IPS-NIHi11 (cell line): ENCODE measurements at places on chromosomes 7 and 10.

DNA sequence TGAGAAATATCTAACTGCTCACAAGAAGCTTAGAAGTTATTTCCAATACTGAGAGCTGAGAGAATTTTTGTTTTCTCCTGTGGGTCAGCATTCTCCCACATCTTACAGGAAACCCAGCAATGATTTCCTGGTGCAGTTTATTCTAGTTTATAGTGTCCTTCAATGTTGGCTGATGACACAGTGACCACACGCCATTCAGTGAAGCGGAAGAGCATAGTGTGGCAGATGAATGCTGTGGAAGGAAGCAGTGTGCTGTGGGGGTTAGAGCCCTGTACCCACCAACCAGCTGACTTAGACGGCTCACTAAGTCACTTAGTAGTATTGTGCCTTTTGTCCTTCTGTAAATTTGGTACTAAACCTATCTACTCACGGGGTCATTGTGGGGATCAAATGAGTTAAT lies 1.4 kb upstream of the TMEM26 start:
- DNase-seq: no peak

DNA sequence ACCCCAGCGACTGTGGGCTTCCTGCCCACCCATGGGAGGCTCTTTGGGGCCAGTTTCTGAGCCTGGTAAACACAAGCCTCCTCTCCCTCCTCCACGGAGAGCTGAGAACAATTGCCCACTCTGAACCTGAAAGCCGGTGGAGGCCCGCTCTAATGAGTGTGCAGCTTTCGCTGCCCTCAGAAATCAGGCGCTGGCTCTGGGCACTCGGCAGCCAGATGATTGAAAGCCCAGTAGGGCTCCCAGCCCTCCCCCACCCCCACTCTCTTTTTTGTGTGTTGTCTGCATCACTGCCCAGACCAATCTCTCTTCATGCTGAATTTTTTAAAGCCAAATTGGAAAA lies 438.9 kb downstream of the RPS24 start:
- peak; percentile 53 for DNase-seq

DNA sequence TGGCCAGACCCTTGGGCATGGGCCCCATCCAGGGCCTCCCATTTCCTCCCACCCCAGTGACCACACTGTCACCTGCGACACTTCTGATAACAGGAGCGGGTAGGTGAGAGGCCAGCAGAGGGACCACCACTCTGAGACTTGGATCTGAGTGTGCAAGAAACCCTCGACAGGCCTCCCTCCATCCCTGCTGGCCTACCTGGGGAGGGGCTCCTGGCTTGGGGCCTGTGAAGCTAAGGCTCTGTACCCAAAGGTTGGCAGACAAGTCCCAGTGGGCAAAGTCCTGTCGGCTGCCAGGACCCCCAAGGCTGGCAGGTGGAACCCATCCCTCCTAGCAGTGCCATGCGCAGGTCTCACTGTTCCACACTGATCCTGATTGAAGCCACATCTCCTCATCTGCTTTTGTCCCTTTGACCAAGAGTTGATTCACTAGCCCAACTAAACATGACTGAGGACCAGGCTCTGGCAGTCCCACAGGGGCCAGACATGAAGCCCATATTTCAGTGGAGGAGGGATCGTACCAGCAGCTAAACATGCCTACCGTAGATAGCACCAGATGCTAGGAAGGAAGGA lies 1.2 kb upstream of the PGAM2 start:
- no peak for DNase-seq

DNA sequence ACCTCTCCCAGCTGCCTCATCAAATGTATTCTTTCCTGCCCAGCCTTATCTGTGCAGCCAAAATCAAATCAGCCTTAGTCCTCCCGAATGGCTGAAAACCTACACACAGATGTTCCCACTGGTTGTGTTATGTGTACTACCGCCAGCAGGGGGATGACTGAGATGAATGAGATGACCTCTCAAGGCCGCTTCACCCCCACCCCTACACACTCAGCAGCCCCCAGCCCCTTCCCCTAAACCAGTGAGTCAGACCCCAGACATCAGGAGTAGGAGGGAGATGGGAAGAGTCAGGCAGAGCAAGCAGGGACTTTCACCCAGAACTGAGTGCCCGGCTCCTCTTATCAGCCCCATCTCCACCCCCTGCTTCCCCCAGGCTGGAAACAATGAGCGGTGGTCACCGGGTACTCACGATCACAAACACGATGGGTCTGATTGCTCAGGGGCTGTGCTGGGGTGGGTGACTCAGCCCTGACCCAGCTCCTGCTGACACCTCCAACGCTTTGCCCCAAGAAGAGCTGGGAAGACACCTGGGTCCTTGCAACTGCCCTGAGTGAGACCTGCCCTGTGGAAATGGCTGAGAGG lies 6.5 kb upstream of the C10orf105 start:
- peak; percentile 66 for DNase-seq

- DNase-seq: peak; percentile 79
Measured at GRCh38 chr7:151076863-151077704, 3.5 kb downstream of the FASTK start.

- no peak for DNase-seq
Measured at GRCh38 chr10:9243941-9244411, 1189.5 kb downstream of the GATA3 start.

GRCh38 chr7:116139807-116140206 lies 70.5 kb upstream of the TES start:
- no peak for DNase-seq

GRCh38 chr7:142611566-142612236 lies 137.6 kb upstream of the PRSS1 start:
- DNase-seq: no peak

GRCh38 chr10:16280595-16280994 lies 156.2 kb upstream of the PTER start:
- DNase-seq: no peak

GRCh38 chr7:78179827-78180477 lies 381.4 kb downstream of the PHTF2 start:
- DNase-seq: no peak

- DNase-seq: no peak
Measured at GRCh38 chr7:144997512-144997911, 161.7 kb upstream of the TPK1 start.
